Endothelial cell of umbilical vein (primary cell): ENCODE measurements at places on chromosomes 16 and 17.
A peak's percentile ranks its signal among the peaks of the same experiment; 100 is the strongest.

GRCh38 chr17:15092762-15093161 is 172.4 kb downstream of the PMP22 start:
- DNase-seq: no peak

DNA sequence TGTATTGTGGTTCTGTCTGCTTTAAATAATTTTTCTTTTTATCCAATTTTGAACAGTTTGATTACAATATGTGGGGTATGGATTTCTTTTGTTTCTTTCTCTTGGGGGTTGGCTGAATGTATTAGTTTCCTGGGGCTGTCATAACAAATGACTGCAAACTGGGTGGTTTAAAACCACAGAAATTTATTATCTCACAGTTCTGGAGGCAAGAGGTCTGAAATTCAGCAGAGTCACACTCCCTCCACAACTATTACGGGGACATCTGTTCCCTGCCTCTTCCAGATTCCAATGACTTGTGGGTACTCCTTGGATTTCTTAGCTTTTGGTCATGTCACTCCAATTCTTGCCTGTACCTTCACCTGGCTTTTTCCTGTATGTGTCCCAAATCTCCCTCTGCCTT is 23.7 kb downstream of the COX11 start:
- no peak for DNase-seq

DNA sequence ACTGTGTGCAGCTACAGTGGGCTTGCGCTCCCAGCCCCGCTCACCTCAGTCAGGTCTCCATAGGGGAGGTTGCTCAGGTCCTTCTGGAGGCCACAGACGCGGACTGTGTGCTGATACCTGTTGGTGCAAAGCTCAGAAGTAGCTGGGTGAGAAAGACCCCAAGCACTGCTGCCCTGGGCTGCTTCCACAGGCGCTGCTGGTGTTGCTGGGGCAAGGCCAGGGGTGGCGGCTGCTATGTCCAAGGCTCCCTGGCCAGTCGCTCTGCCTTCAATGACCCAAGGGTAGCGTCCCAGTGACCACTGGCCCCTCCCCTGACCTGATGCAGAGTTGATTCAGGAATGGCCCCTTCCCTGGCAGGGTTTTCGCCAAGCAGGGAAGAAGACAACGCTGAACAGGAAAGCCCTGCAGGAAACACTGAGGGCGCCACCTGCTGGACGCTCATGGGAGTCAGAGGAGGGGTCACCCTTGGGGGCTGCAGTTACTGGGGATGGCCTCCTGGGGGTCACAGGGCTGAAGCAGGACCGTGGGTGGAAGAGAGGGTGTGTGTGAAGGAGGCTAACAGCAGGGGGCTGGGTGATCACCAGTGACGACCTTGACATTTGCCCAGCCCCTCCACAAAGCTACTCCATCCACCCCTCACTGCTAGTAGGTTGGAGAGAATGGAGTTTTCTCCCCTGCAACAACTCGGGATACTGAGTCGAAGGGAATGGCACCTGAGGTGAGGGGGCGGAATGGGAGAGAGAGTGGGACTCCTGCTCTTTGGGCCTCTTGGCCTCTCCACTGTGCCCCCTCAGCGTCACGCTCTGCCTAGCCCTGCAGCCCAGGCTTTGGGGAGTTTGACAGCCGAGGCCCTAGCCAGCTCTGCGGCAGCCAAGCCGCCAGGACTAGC is 38.3 kb downstream of the ABCC12 start:
- DNase-seq: peak; percentile 37

DNA sequence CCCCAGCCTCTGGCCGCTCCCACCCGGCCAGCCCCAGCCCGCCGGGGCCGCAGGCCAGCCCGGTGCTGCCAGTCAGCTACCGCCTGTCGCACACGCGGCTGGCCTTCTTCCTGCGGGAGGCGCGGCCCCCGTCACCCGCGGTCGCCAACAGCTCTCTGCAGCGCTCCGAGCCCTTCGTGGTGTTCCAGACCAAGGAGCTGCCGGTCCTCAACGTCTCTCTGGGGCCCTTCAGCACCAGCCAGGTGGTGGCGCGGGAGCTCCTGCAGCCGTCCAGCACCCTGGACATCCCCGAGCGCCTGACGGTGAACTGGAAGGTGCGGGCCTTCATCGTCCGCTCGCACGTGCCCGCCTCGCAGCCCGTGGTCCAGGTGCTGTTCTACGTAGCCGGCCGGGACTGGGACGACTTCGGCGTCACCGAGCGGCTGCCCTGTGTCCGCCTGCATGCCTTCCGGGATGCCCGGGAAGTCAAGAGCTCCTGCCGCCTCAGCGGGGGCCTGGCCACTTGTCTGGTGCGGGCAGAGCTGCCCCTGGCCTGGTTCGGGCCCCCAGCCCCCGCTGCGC is 46.8 kb downstream of the TMEM132E start:
- no peak for DNase-seq

DNA sequence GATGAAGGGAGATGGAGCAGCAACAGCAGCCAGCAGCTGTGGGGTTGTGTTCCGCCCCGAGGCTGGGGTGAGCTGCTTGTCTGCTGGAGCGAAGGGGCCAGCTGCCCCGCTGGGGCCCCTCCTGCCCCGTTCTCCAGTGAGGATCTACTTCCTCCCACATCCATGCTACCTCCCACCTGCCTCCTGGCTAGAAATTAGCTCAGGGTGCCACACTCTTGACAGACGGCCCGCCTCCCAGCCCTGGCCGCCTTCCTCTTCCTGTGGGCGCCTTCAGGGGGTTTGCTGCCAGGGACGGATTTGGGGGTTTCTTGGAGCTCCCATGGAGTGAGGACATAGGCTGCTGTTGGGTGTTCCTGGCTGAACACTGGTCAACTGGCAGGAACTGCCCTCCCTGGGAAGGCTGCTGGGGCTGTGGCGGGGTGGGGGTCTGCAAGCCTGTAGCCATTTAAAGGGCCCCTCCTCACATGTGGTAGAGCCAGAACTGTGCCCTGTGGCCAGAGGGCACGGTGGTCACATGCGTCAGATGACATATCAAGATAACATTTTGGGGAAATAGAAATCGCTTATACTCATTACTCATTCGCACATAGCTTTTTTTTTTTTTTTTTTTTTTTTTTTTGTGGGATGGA is 13.1 kb downstream of the TBC1D24 start:
- no peak for DNase-seq

DNA sequence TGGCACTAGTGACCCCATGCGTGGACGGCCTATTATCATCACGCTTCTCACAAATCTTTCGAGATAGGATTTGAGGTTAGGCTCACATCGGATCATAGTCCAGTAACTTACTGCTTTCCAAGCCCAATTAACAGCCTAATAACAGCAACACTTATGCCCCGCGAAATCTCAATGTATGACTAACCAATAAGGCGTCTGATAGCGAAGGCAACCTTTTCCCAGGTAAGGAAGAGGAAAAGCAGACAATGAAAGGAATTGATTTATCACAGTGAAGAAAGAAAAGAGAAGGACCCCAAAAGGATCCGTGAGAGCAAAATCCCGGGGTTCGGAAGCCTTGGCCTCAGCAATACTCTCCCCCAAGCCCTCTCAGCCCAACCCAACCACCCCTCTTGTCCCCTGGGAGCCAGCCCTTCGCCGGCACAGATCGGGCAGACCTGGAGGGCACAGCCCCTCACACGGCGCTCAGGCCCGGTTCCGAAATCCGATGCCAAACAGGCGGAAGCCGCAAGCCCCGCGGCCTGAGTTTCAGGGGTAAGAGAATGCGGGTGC is 534 bp downstream of the GPATCH8 start:
- DNase-seq: peak; percentile 55

DNA sequence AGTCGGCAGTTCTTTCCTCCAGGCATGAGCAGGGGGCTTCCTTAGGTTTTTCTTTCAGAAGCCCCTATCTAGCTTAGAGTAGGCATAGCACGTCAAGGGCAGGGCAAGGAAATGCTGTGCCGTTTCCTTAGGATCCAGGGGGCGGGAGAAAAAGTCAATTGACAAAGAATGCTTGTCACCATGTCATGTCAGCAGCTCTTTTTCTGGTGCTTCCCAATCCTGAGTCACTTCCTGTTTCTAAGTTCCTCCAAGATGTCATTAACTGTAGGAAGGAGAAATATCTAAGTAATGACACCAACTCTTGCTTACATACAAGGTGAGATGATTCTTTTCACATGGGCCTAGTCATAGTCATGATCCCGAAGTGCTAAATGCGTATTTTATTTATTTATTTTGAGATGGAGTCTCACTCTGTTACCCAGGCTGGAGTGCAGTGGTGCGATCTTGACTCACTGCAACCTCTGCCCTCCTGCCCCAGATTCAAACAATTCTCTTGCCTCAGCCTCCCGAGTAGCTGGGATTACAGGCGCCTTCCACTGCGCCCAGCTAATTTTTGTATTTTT is 35.2 kb downstream of the GJC1 start:
- peak; percentile 87 for DNase-seq

- DNase-seq: no peak
Observed at GRCh38 chr17:3914312-3914670, 2.0 kb downstream of the P2RX1 start.

- no peak for DNase-seq
Observed at GRCh38 chr17:55037828-55038227, 69.3 kb downstream of the STXBP4 start.

- DNase-seq: no peak
Observed at GRCh38 chr17:75245011-75245410, 16.4 kb downstream of the GGA3 start.

DNA sequence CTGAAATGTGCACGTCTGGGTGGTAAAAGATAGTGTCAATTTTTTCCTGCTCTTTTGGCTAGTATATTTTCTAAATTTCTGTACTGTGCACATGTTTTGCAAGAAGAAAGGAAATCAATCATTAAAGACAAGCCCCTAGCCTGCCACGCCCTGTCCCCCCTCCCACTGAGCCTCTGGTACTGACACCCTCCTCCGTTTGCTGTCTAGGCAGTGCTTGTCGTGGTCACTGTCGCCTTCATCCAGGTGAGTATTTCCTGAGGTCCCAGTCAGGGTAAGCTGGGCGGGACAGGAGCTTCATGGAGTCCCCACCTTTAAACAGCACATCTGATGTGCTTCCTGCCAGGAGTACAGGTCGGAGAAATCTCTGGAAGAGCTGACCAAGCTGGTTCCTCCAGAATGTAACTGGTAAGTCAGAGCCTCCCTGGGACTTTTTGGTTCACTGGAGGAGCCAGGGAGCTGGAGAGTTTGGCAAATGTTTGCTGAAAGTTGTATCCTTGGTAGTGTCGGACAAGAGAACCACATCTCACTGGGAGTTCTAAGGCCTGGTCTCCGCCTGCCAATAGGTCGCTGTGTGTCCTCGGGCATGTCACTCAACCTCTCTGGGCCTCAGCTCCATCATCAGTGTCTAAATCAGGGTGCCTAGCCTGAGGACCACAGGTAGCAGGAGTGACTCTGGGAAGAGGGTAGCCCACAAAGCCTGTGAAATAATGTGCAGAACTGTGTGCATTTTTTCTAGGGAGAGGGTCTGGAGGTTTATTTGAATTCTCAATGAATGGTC is 42.2 kb downstream of the ATP2C2 start:
- no peak for DNase-seq

GRCh38 chr17:50794361-50794760 is 27.0 kb upstream of the ANKRD40CL start:
- DNase-seq: no peak

DNA sequence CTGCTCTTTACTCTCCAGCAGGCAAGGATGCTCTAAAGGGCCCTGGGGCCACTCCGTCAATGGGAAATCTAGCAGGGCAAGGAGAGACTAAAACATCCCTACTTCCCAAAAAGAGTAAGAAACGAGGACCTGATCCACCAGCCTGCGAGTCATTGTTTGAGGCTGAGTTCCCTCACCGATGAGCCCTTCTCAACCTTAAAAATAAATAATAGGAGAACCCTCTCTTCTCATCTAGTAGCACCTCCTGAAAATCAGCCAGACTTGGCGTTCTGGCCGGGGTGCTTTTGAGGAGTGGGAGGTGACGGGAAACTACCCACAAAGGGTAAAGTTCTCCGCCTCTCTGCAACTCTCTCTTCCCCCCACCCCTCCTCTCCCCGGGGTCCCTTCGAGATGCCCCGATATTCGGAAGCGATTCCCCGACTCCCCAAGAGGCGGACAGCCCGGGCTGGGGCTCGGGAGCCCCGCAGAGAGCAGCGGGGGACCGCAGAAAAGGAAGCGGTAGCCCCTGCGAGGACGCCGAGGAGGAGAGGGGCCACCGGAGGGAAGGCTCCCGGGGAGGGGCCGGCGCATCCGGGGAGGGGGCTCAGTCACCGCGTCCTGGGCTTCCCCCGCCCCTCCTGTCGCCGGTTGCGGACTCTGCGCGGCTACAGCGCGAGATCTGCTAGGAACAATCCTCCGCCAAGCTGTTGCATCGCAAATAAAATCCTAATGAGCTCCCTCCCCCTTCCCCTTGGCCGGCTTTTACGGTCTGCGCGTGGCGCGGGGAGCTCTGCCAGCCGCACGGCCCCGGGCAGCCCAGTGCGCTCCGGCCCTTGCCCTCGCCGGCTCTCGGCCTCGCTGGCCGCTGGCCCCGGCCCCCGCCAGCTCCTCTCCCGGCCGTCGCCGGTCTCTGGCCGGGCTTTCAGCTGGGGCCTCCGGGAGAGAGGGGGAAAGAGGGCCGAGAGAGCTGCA is 1.3 kb downstream of the HOXB9 start:
- no peak for DNase-seq

DNA sequence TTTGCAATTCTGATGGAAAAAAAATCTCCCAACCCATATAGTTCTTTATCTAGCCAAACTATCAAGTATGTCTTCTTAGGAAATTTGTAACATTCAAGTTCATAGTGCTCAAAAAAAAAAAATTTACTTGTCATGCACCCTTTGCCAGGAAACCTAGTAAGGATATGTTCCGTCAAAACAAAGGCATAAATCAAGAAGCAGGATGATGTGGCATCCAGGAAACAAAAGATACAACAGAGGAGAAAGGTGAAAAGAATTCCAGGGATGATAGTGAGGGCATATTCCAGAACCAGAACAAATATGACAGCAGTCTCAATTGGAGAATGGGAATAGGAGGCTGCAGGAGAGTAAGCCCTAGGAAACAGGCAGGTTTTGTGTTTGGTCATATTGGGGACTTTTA is 104.6 kb downstream of the SPAG9 start:
- DNase-seq: peak; percentile 32

- no peak for DNase-seq
Observed at GRCh38 chr17:29596811-29597210, 3.9 kb downstream of the ANKRD13B start.

- DNase-seq: no peak
Observed at GRCh38 chr17:3565143-3565542, 7.5 kb upstream of the TRPV3 start.

DNA sequence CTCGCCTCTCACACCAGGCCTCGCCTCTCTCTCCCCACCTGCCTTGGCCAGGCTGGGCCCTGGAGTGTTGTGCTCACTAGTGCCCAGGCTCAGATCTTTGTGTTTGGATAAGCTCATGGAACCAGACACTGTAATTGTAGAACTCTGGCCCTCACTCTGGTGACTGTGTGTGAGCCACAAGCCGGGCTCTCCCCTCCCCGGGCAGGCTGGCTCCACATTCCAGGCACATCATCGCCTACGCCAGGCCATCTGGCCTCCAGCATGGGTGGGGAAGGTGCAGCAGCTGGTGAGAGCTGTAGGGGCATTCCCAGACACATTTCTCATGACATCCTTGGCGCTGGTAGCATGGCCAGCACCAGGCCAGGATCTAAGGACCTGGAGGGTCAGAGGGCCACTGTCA is 202.3 kb downstream of the RAB11FIP4 start:
- no peak for DNase-seq
